ENCODE measurements at places on chromosomes 1 and 21.
A peak's percentile ranks its signal among the peaks of the same experiment; 100 is the strongest.

GRCh38 chr1:176494436-176494835, 31.5 kb downstream of the PAPPA2 start:
- DNase-seq: no peak

- DNase-seq: no peak
Observed at GRCh38 chr1:168419736-168420135, 124.1 kb downstream of the XCL2 start.

DNA sequence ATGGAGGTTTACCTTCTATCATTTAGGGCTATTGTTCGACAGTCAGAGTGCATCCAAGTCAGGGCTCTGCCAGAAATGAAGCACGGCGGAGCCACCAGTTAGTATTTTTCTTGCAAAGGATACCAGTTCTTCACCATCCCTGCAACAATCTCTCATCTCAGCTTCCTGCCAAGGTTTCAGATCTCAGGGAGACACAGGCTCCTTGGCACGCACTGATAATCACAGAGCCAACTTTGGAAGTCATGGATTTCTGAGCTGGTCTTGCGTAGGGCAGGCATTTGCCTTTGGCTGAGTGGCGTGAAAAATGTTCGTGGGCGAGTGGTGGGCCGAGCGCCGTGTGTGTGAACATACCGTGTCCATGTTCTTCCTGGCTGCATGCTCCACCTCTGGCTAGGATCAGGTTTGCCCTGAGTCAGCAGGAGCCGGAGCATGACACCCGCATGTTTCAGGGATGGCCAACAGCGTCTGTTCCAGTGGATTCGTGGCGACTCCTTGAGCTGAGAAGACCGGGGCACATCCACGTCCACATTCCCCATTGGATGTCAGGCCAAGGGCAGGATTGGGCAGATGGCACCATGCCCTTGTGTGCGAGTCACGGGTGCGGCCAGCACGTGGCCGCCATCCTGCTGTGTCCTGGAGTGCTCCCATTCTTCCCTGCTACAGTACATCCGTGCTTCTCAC, 118.5 kb upstream of the C1orf174 start:
- DNase-seq: no peak

DNA sequence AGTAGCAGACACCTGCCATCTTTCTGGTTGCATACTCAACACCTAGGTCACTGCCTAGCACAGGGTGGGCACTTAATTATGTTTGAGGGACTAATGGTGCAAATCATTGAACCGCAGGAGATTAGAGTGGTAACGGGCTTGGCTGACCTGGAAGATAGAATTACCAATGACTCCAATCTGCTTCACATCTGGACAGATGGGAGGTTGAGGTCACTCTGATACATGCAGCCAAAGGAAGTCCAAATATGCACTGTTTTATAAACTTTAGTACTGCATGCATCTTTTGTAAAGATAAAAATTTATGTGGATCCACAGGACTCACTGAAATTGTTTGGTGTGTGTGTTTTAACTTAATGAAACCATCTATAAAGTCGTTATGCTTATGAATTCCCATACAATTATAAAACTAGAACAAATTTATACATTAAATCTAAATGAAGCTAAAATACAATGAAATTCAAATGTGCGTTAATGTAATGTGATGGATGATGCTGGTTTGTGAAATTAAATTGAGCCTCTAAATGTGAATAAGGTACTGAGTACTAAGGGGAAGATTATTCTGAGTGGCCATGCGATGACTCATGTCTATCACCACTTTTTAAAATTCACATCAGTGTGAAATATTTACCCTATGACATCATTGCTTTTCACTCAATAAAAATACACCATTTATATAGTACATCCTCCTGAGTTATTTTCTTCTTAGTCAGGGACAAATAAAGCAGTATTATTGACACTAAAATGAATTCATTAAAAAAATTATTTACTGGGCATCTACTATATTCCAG, 224.7 kb upstream of the FAM78B start:
- no peak for DNase-seq

GRCh38 chr1:219041141-219041540, 132.5 kb upstream of the LYPLAL1 start:
- no peak for DNase-seq

DNA sequence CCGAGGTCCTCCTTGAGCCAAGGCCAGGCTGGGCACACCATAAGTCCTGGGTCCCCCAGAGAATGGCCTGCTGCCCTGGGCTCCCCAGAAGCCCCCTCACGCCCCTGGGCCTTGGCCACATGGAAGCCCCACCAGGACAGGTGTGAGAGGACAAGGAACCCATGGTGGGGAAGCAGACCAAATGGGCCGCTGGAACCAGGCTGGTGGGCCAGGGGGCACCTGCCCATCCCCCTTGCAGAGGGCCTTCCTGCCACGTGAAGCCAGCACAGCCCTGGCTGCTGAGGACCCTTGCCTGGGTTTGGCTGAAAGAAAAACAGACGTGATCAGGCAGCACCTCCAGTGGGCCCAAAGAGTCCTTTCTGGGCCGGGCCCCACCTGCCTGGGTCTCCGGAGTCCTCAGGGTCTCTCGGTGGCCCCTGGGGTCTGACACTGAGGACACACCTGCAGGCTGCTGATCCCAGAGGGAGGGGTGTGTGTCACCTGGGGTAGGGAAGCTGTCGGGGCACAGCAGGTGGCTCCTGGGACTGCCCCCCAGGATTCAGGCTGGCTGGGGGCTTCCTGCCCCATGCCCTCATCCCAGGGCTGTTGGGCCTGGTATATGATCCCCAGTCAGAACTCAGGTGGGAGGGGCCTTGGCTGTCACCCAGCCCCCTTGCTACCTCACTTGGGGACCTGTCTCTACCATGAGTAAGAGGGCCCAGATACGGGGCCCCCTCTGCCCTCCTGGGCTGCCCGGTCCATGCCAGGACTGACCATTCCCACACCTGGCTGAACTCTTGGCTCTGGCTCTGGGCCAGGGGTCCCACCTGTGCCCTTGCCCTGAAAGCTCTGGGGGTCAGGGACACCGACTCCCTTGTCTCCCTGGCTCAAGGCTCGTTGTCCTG, 3.3 kb upstream of the SMYD3 start:
- no peak for DNase-seq

DNA sequence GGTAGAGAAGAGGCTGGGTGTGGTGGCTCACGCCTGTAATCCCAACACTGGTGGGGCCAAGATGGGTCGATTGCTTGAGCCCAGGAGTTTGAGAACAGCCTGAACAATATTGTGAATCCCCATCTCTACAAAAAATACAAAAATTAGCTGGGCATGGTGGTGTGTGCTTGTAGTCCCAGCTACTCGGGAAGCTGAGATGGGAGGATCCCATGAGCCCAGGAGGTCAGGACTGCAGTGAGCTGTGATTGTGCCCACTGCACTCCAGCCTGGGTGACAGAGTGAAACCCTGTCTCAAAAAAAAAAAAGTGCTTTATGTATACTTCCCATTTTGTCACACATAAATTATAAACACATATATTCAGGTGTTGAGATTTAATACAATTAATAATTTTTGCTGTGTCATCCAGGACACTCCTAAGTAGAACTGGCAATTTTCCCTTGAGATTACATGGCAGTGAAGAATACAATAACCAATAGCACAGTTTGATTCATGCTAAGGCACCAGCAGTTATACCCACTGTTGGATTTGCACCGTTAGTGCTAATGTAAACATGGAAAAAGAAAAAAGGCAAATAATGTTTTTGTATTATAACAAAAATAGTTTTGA, 15.5 kb downstream of the GABPB2 start:
- DNase-seq: no peak

- DNase-seq: no peak
Observed at GRCh38 chr1:1106510-1107221, 9.2 kb downstream of the C1orf159 start.

- no peak for DNase-seq
Observed at GRCh38 chr1:167071286-167071685, 18.9 kb downstream of the GPA33 start.

DNA sequence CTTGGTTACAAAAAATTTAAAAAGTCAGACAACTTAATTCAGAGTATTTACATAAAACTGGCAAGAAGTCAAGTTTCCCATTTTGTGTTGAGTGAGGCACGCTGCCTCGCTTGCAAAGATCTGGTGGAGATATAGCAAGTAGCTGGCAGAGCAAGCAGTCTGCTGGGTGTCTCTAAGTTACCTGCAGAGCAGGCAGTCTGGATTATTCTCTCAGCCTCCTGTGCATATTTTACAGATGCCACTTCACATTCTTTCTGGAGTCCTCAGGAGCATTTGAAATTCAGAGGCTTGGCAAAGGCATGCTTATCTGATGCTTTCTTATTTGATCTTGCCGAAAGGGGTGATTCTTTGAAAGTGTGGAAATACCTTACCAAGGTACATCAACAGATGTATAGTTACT, 640.4 kb upstream of the ADGRL4 start:
- no peak for DNase-seq

GRCh38 chr1:58469016-58469415, 77.5 kb downstream of the OMA1 start:
- DNase-seq: no peak

GRCh38 chr1:203316626-203317093, 11.3 kb downstream of the BTG2 start:
- no peak for DNase-seq

DNA sequence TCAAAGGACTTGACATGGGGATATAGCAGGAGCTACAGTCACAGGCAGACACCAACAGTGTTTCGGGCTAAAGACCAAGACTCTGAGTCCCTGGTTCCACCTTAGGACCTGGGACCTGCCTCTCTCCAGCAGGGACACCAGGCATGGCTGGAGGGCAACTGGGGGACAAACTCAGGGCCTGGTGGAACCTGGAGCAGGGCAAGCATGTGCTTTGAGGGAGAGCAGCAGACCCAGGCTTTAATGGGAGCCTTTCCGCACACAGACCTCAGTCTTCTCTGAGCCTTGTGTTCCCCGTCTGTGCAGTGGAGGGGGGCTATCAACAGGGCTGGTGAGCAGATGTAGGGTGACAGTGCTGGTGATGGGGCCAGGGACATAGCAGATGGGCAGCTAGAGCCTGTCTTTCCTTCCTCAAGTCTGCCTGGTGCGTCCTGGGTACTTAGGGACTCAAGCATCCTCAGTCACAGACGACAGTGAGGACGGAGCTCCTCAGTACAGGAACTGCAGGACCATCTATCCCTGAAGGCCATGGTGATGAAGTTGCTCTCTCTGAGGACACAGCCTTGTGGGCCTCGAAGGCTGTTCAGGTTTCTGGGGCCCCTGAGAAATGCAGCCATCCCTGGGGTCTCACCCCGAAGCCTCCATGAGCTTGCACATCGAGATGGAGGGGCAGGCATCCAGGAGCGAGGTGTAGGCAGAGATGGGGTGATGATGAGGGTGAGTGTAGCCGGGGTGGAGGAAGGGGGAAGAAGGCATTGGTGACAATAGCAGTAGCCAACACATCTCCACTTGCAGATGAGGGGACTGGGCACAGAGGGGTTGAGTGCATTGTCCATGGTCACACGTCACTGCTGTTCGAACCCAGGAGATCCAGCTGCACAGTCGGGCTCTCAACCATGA, 593.4 kb downstream of the PTPRU start:
- peak; percentile 9 for DNase-seq

DNA sequence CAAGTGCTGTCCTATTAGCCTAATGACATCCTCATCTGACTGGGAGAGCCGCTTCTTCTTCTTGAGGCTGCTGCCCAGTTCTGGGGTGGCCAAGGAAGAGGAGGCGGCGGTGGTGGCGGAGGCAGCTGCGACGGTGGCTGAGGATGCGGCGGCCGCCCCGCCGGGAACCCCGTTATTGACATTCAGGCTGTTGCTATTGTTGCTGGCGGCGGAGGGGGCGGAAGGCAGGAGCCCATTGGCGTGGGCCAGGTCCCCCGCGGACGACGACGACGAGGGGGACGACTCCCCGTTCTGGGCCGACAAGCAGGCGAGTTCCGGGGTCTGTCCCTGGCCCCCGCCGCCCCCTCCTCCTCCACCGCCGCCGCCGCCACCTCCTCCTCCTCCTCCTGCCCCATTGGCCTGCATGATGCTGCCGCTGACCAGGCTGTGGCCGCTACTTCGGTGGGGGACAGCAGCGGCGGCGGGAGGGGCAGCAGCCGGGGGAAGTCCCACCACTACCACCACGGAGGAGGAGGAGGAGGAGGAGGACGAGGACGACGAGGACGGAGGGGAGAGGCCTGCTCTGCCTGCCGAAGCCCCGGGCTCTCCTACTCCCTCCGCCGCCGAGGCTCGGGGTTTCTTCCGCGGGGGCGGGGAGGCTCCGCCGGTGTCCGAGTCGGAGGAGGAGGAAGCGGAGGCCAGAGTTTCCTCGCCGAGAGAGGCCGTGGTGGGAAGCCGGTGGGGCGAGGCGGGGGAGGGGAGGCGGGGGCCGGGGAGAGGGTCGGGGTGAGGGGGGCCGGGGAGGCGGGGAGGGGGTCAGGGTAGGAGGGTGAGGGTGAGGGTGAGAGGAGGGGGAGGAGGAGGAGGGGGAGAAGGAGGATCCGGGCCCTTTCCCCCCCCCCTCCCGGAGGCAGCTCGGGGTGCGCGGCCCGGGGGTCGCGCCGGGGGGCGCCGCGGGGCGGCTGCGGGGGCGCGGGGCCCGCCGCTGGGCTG, 610 bp downstream of the WDR26 start:
- DNase-seq: peak; percentile 69

GRCh38 chr1:11979028-11979850, 1.0 kb upstream of the MFN2 start:
- DNase-seq: no peak

- DNase-seq: no peak
Observed at GRCh38 chr1:83064589-83065242, 934.2 kb downstream of the TTLL7 start.

DNA sequence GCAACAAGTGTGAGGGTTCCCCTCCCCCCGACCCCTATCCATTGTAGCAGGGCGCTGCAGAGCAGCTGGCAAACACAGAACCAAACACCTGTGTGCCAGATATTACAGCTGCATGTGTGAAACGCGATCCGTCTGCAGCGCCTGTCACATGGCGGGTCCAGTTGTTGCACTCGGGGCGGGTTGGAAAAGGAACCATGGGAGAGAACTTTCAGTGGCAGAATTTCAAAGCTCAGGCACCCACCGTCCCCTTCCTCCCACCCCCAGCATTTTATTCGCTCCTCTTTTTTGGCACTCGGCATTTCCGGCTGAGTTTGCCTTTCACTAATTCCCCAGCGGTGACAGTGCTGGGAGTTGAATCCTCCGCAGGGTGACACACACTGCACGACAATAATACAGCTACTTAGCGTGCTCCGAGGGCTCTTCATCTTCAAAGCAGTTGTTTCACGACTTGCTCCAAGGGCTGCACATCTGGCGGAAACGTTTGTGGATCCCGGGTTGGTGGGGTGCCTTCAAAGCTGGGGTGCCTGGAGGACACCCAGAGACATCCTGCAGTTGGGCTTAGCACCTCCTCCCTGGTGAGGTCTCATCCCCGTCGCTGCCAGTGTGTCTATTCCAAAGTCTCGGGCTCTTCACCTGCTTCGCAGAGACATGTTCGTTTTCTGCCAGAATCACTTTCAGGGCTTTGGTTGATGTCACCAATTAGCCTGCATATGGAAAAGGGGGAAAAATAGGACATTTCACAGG, 180.7 kb downstream of the ZBTB18 start:
- DNase-seq: no peak

All from activated CD8-positive, alpha-beta memory T cell treated with anti-CD3 and anti-CD28 coated beads, Interleukin-2, amount 10 ng/mL, durations not matched to agents 7 days and 5 days (primary cell).